ENCODE measurements at places on chromosomes 6 and 20.

DNA sequence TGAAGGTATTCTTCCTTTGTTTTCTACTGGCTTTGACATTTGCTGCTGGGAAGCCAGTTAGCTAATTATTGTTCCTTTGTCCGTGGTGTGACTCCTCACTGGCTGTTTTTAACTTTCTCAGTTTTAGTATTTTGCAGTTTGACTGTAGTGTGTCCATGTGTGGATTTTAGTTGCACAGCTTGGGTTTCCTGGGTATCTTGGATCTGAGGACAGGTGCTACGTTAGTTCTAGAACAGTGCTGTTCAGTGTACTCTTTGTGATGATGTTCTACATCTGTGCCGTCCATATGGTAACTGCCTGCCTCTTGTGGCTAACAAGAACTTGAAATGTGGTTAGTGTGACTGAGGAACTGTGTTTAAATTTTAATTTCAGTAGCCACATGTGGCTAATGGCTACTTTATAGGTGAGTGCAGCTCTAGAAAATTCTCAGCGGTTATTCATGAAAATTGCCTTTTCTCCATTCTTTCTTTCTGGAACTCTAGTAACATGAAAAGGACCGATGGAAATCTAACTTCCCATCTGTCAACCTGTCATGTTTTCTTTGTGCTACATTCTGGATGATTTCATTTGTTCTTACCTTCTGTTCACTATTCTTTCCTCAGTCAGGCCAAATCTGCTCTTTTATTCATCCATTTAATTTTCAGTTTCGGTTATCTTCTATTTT, 7.4 kb downstream of the SNX9 start:
- no peak for DNase-seq

DNA sequence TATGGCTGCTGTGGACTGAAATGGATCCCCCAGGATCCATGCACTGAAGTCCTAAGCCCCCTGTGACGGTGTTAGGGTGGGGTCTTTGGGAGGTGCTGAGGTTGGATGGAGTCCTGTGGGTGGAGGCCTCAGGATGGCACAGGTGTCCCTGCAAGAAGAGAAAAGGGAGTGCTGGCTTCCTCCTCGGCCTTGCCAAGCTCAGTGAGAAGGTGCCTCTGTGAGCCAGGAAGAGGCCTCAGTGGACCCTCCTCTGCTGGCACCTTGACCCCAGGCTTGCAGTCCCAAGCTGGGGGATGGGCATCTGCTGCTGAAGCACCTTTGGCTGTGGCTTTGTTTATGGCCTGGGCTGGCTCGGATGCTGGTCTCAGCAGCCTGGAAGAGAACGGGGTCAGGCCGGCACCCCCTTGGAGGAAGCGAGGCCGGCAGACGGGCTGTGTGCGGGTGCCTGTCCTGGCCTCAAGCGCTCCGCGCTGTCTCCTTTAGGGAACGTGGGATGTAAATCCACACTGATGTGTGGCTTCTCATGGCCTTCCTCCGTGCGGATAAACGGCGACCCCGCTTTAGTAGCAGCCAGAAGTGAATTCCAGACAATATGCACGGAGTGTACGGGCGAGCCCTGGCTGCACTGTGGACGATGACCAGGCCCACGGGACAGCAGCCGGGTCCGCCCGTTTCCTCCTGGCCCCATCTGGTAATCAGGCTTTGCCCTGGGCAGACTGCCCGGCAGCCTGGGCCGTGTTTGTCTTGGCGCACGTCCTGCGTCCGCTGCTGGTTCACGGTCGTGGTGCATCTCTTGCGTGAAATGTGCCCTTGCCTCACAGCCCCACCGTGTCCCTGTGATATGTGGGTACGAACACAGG, 182.6 kb downstream of the ERMARD start:
- no peak for DNase-seq

DNA sequence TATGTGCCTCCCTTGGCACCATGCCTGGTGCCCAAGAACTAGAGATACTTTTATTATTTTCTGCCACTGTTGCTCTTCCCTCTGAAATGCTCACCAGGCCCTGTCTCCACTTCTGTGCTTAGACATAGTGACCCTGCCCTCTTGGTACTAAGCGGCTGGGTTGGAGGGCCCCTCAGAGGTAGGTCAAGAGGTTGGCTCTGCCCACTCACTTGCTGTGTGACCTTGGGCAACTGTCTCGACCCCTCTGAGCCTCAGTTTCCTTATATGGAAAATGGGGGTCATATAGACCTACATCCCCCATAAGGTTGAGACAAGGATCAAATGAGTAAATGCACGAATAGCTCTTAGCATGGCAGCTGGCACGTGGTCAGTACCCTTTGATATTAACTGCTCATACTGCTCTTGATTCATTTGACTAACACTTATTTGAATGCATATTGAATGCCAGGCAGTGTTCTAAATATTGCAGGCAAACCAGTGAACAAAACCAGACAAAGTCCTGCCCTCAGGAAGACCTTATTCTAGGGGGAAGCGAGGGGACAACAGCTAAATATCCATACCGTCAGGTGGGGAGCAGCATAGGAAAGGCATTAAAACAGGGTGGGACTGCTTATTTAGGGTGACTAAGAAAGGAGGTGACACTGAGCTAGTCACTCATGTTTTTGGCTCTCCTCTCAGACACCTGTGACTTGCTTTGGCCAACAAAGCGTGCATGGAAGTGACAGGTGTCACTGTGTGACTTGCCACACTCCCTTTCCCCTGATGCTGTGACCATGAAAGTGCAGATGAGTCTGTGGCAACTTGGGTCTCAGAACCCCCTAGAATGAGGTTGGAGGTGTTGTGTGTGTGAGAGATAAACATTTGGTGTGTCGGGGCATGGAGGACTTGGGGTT, 14.3 kb upstream of the SPO11 start:
- DNase-seq, result no peak

DNA sequence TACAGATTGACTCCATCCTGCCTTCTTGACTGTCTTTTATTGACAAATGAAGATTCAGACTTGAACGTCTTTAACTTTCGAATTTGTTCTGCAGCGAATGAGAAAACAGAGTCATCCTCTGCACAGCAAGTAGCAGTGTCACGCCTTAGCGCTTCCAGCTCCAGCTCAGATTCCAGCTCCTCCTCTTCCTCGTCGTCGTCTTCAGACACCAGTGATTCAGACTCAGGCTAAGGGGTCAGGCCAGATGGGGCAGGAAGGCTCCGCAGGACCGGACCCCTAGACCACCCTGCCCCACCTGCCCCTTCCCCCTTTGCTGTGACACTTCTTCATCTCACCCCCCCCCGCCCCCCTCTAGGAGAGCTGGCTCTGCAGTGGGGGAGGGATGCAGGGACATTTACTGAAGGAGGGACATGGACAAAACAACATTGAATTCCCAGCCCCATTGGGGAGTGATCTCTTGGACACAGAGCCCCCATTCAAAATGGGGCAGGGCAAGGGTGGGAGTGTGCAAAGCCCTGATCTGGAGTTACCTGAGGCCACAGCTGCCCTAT, 12.2 kb downstream of the BRD2 start:
- no peak for DNase-seq

DNA sequence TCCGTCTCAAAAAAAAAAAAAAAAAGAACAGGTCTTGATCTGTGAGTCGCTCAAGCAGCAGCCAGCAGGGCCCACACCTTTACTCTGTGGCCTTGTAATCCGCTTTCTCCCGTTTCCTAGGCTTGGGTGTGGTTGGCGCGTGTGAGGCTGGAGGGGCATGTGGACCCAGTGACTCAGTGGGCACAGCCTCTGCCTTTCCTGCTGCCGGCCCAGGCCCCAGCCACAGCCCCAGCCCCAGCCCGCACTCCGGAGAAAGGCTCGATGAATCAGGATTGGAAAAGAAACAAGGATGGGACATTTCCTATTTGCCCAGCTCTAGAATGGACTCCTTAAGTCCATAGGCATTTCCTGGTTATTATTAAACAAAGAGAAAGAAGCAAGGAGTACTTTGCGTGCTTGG, 4.3 kb downstream of the BHLHE23 start:
- DNase-seq, result no peak

DNA sequence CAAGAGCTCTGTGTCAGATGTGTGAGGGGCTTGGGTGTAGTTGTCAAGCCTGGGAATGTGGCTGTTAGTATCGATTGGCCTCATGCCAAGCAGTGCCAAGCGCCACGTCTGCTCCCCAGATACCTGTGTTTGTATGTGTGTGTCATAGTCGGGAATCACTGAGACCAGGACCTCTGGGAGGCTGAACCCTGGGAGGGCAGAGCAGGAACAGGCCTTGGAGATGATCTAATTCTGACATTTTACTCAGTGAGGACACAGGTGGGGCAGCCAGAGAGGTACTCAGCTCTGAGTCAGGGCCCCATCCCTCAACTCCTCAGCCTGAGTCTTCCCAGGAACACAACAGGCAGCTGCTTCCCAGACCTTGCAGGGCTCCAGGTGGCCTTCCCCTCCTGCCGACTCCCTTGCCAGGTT, 51.2 kb upstream of the FANCE start:
- DNase-seq, result no peak

GRCh38 chr20:41035207-41035606, 6.6 kb downstream of the TOP1 start:
- no peak for DNase-seq

GRCh38 chr6:136809091-136809860, 13.1 kb upstream of the PEX7 start:
- DNase-seq, result no peak

- no peak for DNase-seq
Measured at GRCh38 chr6:99612551-99613408, 6.1 kb downstream of the PRDM13 start.

- no peak for DNase-seq
Measured at GRCh38 chr6:85498596-85499258, 48.8 kb downstream of the NT5E start.

DNA sequence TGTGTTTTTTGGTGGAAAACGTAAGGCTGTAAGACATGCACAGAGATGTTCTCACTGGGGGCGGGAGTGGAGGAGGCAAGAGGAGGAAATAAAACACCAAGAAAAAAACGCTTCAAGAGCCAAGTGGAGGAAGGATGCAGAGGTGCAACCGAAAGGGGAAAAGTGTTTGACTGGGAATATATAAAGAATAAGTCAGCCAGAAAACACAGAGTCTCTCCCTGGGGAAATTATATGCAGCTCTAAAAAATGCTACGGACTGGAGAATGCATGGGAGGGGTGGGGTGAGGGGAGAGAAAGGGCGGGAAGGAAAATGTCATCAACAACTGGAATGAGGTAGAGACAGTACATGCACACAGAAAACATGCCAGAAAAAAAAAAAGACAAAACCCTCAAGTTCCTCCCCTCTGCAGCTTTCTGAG, 133.5 kb downstream of the SCML4 start:
- DNase-seq, result no peak

DNA sequence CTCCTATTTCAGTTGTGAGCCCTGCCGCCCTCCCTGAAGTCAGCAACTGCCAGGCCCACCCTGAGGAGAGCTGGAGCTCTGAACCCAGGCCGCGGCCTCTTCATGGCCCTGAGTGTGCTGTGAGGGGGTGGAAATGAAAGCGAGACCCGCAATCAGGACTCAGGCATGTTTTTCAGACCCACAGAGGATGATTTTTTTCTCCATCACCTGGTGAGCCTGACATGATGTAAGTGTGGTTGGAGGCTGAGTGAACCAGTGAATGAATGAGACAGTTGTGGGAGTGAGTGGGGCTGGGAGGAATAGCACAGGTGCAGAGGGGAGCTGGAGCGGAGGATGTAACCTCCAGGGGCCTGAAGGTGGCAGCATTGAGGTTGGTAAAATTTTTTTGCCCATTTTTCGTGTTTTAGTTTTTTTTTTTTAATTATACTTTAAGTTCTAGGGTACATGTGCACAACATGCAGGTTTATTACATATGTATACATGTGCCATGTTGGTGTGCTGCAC, 18.3 kb downstream of the RAET1L start:
- DNase-seq, result peak; percentile 55

- no peak for DNase-seq
Measured at GRCh38 chr6:141077355-141078333, 1055.1 kb upstream of the GJE1 start.

DNA sequence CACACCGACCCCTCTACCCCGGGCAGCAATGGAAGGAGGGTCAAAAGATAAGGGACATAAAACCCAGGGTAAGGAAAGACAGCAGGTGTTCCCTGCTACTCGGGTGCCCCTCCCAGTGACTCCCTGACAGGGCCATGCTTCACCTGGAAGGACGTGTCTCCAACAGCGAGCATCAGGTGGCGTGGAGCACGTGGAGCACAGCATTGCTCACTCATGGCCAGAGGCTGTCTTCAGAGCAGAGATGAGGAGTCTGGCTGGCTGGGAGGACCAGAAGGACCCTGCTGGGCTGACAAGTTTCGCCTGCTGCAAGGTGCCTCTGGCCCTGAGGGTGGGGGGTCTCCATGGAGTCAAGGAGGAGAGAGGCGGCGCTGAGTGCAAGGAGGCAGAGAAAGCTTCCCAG, 15.3 kb upstream of the CDH22 start:
- no peak for DNase-seq

GRCh38 chr20:47097691-47098622, 203.3 kb downstream of the EYA2 start:
- DNase-seq, result no peak

GRCh38 chr6:135383301-135383700, 114.2 kb downstream of the AHI1 start:
- DNase-seq, result no peak

GRCh38 chr6:14305131-14305530, 187.6 kb downstream of the CD83 start:
- no peak for DNase-seq

GRCh38 chr20:19212469-19212815, at the start of gene SLC24A3:
Gene SLC24A3 (plus strand): TSS chr20:19212642.
- DNase-seq, result no peak

DNA sequence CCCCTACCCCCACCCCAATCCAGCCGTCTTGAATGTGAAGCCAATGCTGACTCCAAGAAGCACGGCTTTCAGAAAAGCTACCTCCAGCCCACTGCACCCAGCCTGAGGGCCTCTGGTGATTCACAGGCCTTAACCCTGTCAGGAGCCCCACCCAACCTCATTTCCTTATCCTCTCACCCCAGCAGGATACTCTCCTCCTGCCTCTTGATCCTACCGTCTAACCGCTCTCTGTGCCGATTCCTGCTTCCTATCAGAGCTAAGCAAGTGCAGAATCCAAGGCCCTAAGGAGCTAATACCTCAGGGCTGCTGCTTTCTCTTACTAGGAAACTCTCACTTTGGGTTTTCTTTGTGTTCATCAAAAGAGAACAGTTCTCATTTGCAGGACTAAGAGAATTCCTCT, 47.2 kb downstream of the TRERF1 start:
- DNase-seq, result no peak

- DNase-seq, result no peak
Measured at GRCh38 chr6:95364016-95364604, 213.2 kb upstream of the MANEA start.

- DNase-seq, result no peak
Measured at GRCh38 chr6:90062051-90062450, 167.8 kb downstream of the GJA10 start.

DNA sequence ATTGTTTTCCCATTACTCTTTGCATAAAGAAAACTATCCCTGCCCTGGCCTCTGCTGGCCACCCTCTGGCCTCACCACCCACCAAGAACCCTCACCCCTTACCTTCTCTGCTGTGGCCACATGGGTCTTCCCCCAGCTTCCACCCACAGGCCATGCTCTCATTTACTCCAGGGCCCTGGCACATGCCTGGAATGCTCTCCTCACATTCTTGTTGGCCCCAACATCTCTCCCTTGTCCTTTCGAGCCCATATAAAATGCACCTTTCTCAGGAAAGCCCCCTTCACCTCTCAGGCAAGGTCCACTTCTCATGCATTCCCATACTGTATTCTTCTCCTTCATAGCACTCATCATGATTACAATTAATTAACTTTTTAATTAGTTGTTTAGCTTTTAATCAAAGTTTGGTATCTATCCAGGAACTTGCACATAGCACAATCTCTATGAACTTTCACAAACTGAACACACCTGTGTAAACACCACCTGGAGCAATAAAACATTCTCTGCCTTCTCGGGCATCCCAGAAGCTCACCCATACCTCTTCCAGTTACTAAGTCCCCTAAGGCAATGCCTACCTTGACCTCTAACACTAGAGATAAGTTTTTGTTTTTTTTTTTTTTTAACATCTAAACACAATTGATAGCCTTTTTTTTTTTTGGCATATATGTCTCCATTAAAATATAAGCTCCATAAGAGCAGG, 617.2 kb downstream of the PTPRT start:
- no peak for DNase-seq

All from activated T-cell treated with anti-CD3 and anti-CD28 coated beads, Interleukin-2, amount 50 U/mL, for 1 hour (primary cell).